Activated T-helper 9 cell treated with anti-CD3 and anti-CD28 coated beads, Interleukin-2, amount 50 U/mL, for 16 hours (primary cell): ENCODE measurements at places on chromosomes 2 and 18.

DNA sequence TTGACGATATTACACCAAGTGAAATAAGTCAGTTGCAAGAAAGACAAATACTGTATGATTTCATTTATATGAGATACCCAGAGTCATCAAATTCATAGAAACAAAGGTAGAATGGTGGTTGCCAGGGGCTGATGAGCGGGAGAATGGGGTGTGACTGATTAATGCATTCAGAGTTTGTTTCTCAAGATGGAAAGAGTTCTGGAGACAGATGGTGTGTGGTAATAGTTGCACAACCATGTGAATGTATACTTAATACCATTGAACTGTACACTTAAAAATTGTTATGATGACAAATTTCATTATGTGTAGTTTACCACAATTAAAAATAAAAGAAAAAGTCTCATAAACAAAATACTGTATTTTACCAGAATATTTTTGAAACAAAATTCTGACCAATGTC lies 117.3 kb downstream of the PIGN start:
- DNase-seq, result no peak

GRCh38 chr2:233359823-233360222 lies 5.5 kb downstream of the DGKD start:
- DNase-seq, result no peak

- DNase-seq, result no peak
These were observed 23.7 kb downstream of the PLEK start for GRCh38 chr2:68388772-68389171.

- DNase-seq, result no peak
These were observed 145.3 kb downstream of the C1D start for GRCh38 chr2:67917332-67918054.

DNA sequence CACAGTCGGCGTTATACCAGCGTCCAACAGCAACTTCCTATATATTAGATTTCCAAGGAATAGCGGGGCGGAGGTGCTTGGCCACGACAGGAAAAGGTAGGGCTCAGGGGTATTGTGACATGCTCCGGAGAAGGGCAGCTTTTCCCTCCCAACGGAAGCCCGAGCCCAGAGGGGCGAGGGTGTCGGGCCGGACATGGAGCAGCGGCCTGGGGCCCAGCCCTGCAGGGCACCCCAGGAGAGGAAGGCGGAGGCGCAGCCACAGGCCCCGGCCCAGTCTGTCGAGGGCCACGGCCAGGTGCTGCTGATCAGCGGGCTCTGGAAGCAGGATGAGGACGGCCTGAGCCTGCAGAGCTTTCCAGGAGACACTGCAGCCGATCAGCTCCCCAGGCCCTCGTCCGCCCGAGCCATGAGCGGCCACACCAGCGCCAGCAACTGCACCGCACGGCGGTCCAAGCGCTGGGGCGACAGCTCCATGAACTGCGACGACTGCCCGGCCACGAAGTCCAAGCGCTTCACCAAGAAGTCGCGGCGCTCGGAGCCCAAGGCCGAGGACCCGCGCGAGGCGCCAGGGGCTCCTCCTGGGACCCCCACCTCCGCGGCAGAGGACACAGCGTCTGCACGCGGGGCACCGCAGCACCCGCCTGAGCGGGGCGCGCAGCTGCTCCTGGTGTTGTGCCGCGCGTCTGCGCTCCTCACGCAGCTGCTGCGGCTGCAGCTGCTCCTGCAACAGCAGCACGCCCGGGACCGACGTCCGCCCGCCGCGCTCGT lies 5.6 kb upstream of the SPATA3 start:
- DNase-seq, result no peak

DNA sequence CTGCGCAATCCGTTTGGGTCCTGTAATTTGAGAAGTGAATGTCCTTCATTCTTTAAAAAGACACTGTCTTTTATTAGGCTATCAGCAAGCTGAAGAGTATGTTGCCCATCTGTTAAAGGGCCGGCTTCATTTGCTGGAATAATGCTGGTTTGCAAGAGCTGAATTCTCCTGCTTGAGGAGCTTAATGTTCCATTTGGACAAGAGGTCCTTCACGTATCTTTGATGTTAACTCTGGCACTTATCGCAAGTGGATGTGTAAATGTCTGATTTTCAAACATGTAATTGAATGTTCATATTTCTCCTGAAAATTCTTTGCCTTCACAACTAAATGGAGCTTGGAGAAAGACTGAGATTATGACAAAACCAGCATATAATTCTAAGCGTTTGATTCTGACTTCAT lies 280.8 kb upstream of the NRP2 start:
- DNase-seq, result no peak

DNA sequence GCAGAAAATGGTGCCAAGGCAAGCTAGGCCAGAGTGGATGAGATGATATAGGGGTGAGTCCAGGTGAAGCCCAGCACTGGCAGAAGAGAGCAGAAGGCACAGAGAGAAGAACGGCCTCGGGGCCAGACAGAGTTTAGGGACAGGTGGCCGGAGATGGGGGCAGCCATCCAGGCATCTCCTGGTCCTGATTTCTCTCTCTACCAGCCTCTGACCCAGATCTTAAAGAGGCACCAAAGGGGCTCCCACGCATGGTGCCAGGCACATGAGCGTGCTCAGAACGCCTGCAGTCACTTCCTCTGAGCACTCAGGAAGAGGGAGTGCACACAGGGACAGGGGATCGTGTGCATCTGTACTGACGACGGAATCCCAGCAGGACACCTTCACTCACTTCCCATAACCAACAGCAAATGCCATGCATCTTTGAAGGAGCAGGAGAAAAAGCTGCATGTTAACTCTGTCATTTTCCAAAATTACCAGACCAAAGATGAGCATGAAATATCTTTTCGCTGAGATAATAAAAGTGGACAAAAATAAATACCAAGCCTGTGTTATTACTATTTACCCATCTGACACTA lies 427.8 kb upstream of the MYT1L start:
- DNase-seq, result no peak

DNA sequence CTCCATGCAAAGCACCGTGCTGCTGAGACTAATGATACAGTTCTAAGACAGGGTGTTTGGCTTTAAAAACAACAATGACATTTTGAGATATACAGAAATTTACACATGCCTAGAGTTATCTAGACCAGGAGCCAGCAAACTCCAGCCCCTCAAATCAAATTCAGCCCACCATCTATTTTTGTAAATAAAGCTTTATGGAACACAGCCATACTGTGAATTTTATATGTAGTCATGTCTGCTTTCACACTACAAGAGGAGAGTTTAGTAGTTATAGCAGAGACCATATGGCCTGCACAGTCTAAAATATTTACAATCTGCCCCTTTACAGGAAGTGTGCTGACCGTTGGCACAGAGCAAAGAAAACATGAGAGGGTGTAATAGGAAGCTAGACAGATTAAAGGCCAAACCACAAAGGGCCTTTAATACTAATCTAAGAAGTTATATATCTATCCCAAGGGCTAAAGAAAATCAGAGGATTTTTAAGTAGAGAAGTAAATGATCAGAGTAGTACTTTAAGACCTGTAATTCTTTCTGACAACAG lies 39.4 kb downstream of the NBAS start:
- DNase-seq, result no peak

GRCh38 chr18:39205565-39206195 lies 1640.1 kb upstream of the CELF4 start:
- no peak for DNase-seq

GRCh38 chr2:217223222-217223930 lies 363.5 kb upstream of the TNP1 start:
- no peak for DNase-seq

DNA sequence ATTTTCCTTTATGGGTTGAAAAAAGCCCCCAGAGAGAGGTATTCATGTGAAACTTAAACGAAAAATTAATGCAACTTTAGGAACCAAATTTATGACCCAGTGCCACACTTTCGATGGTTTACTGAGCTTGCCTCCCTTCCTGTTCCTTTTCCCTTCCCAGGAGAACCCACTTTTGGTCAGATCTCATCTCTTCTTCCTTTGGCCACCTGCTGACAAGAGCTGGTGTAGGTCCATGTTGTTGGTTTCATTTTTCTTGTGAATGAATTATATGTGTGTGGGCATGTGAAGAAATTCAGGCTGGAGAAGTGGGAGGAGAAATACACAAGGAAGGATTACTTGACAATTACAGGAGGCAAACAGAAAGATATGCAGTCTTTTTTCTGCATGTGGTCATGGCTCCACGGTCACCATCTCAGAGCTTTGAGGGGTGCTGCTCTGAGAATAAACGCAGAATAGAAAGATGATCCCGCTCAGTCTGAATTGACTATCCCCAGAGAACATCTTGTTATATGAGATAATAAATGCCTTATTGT lies 111.3 kb upstream of the TCF4 start:
- DNase-seq, result no peak

GRCh38 chr2:42771546-42772153 lies 7.7 kb upstream of the OXER1 start:
- DNase-seq, result no peak

DNA sequence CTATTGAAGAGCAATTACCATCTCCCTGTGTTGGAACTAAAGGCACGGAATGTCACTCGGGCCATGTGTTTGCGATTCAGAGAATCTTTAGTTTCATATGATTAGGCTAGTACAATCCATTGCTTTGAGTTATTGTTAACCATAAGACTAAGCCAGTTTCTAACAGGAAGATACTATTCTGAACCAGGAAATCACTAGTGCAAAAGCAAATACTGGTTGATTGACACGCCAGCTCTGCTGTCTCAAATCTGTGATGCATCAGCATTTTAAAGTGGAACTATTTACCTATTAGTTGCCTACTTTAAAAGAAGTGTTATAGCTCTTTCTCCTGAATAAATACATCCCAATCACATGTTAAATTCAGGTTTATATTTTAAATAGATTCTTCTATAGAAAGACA lies 61.9 kb downstream of the AFTPH start:
- no peak for DNase-seq

DNA sequence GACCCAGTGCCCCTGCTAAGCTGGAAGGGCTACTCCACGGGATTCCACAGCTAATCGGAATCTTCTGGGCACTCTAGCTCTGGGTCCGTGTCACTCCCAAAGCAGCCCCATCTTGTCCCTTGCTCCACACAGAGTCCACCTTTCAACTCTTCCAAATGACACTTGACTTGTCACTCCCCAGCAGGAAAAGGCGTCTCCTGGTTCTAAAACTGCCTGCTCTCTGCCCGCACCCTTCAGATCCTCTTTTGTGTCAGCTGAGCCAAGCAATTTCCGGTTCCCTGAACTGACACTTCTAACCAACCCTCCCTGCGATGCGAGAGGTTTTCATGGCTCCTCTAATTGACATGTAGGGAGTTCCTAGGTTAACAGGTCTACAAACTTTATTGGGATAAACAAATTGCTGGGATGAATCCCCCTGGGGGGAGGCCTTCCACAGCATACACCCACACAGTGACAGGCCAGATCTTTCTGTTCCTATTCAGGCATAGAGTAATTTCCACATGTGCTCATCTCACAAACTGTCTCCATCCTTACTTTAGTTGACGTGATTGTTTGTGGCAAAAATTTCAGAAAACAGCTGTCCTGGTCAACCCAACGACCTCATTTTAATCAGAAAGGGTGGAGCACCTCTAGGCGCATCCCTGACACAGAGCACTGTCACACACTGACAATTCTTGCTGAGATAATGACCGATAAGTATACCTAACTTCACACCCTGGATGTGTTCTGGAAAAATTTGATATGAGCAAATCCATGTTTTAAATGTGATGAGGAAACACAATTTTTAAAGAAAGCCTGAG lies 104.9 kb downstream of the RBMS1 start:
- DNase-seq, result no peak

DNA sequence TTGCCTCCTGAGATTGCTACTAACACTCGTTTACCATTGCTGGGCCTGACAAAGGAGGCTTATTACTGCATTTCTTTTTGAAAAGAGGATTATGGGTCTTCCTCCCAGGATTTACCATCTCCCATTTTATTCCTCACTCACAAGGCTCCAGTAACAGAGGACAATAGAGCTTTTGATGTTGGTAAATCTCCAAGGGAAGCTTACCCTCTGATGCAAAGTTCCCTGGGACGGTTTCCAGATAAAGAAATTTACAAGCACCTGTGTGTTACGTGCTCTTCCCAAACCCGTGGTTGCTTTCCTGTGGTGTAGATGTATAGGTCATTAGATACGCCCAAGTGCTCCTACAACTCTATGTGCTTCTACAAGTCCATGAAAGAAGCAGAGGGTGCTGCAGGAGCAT lies 17.1 kb downstream of the VSNL1 start:
- DNase-seq, result no peak

DNA sequence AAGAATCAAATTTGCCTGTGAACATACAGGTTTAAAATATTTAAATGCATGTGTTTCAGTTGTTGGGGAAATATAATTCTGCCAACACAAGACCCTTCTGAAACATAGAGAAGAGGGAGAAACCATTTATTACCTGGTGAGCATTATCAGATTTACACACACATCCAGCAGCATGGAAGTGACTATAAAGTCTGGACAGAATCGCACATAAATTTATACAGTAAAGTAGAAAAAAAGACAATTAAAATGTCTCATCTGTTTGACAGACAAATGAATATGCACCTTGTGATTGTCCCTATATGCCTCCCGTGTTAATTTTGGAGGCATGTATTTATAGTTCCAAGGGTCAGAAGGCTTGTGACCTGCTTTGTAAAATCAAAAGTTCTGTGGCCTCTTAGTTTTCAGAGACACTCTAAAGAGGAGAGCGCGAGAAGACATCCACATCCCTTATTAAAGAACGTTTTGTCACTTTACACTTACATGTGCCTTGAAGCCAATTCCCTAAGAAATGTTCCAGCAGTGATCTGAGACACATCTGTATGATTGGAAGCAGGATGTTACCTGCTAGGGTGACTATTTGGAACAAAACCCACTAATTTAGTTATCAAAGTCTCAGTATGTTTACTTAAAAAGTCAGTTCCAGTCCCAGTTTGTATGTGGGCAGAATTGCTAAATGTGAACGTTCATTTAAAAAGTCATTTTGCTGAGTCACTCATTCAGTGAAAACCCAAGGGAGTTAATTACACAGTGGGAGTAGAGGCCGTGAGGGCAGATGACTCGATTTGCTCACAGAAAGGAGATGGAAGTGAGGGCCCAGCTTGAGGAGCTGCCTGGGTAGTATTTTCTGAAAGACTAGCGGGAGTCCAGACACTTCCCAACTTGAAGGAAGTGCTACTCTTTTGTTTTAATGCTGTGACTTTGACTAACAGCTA lies 527.6 kb upstream of the MEX3C start:
- no peak for DNase-seq

DNA sequence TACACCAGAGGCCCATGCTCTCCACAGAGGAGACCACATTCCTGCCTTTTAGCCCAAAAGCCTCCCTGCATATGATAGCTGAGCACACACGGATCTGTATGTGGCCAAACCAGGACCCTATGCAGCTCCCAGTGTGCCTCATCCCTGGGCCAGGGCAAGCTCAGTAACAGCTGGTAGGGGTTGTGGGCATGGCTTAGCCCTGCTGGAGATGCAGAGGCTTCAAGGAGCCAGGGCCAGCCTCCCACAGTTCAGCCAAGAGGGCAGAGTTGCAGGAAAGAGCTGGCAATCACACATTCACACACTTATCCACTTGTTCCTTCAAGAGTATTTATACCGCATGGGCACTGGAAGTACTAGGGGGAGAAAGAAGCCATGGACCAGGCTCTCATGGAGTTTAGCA lies 1.6 kb upstream of the LIMS2 start:
- DNase-seq, result no peak

GRCh38 chr2:48713647-48714046 lies 41.9 kb downstream of the LHCGR start:
- no peak for DNase-seq
